ENCODE measurements at places on chromosomes 1 and 21. TPM values are rescaled to one million over a fixed set of nuclear protein-coding genes. Genes with fewer than 3 reads are reported as not detected.

The DNALI1 gene
- 4.7 TPM for total RNA-seq

The CFHR3 gene
- total RNA-seq, result 0.72 TPM

The LRRC39 gene
- total RNA-seq, result 4.1 TPM

The CFHR2 gene
- not detected for total RNA-seq

The CD160 gene
- 0.11 TPM for total RNA-seq

The C1orf94 gene
- total RNA-seq, result 0.50 TPM

The MAB21L3 gene
- total RNA-seq, result 0.17 TPM

The BNIPL gene
- total RNA-seq, result 0.20 TPM

The FRRS1 gene
- 8.7 TPM for total RNA-seq

The NDC1 gene
- 16.6 TPM for total RNA-seq

The CYP4B1 gene
- total RNA-seq, result 0.59 TPM

The UMODL1 gene
- total RNA-seq, result 0.11 TPM

The SELE gene
- 7.8 TPM for total RNA-seq

The TCEA3 gene
- 32.6 TPM for total RNA-seq

The PDC gene
- total RNA-seq, result not detected

The KLHDC8A gene
- total RNA-seq, result 12.0 TPM

The TOR1AIP1 gene
- total RNA-seq, result 74.7 TPM

The FCRL5 gene
- total RNA-seq, result 0.20 TPM

The SERTAD4 gene
- 7.6 TPM for total RNA-seq

The S100A1 gene
- 3.7 TPM for total RNA-seq

The ZNF670 gene
- total RNA-seq, result 6.7 TPM

The LIPI gene
- total RNA-seq, result not detected

The HSPA6 gene
- 0.77 TPM for total RNA-seq

The LRRC41 gene
- 68.9 TPM for total RNA-seq

The FCRL1 gene
- total RNA-seq, result 0.06 TPM

The S100A6 gene
- 75.3 TPM for total RNA-seq

The SPRR2B gene
- total RNA-seq, result not detected

The COL11A1 gene
- total RNA-seq, result 195 TPM

The MYOG gene
- total RNA-seq, result not detected

The CFAP141 gene
- total RNA-seq, result 0.89 TPM

The SLC6A17 gene
- total RNA-seq, result 10.4 TPM

The LORICRIN gene
- total RNA-seq, result not detected

The MPC2 gene
- 48.3 TPM for total RNA-seq

The HLCS gene
- total RNA-seq, result 16.7 TPM

The SIM2 gene
- 0.06 TPM for total RNA-seq

The DYRK1A gene
- total RNA-seq, result 95.9 TPM

The CRABP2 gene
- 35.6 TPM for total RNA-seq

The WNT4 gene
- total RNA-seq, result 12.9 TPM

The KDF1 gene
- not detected for total RNA-seq

The INSRR gene
- total RNA-seq, result 0.40 TPM

The FAM3B gene
- total RNA-seq, result 0.59 TPM

The S100A3 gene
- total RNA-seq, result not detected

The DIO1 gene
- total RNA-seq, result 0.11 TPM

The AKR7A2 gene
- 39.1 TPM for total RNA-seq

The FMO5 gene
- total RNA-seq, result 3.1 TPM

The SMIM11 gene
- 11.9 TPM for total RNA-seq

The CCDC27 gene
- not detected for total RNA-seq

The C1orf226 gene
- total RNA-seq, result 1.4 TPM

The FAM78B gene
- 6.1 TPM for total RNA-seq

The KHDC4 gene
- total RNA-seq, result 31.5 TPM

The SLC44A3 gene
- total RNA-seq, result 8.3 TPM

The IQCC gene
- 6.4 TPM for total RNA-seq

The GPR137B gene
- total RNA-seq, result 33.1 TPM

The CAP1 gene
- total RNA-seq, result 177 TPM

The APOBEC4 gene
- total RNA-seq, result 0.66 TPM
